PC-9 (cell line): ENCODE measurements at places on chromosomes 5 and 9. TPM values are rescaled to one million over a fixed set of nuclear protein-coding genes. Genes with fewer than 3 reads are reported as not detected.

Gene PCDHGC5
- total RNA-seq: not detected in 2 replicates

Gene PTGDS
- total RNA-seq: 1.7 and 2.0 TPM in 2 replicates

Gene FGF1
- total RNA-seq: 0.23 and 0.44 TPM in 2 replicates

Gene LCN9
- total RNA-seq: not detected in 2 replicates

Gene EDIL3
- total RNA-seq: 6.7 and 7.2 TPM in 2 replicates

- DNase-seq: no peak
These were observed 7.4 kb upstream of the CDC42SE2 start for GRCh38 chr5:131256507-131256823.

- DNase-seq: no peak
These were observed 85.6 kb upstream of the GHR start for GRCh38 chr5:42337607-42338006.

- no peak for DNase-seq
These were observed 56.5 kb upstream of the TESK1 start for GRCh38 chr9:35548571-35548970.
